Naive thymus-derived CD8-positive, alpha-beta T cell (primary cell): ENCODE measurements at places on chromosomes 6 and 20. TPM values are rescaled to one million over a fixed set of nuclear protein-coding genes. Genes with fewer than 3 reads are reported as not detected.

The NR2E1 gene
- not detected for total RNA-seq

The OPRM1 gene
- total RNA-seq, result not detected

The RIMS1 gene
- total RNA-seq, result not detected

The PAK5 gene
- total RNA-seq, result not detected

The SLC17A3 gene
- total RNA-seq, result not detected

The CYP39A1 gene
- not detected for total RNA-seq

The CDYL gene
- total RNA-seq, result 47.8 TPM

The GABRR1 gene
- total RNA-seq, result not detected

The ADTRP gene
- 5.0 TPM for total RNA-seq

DNA sequence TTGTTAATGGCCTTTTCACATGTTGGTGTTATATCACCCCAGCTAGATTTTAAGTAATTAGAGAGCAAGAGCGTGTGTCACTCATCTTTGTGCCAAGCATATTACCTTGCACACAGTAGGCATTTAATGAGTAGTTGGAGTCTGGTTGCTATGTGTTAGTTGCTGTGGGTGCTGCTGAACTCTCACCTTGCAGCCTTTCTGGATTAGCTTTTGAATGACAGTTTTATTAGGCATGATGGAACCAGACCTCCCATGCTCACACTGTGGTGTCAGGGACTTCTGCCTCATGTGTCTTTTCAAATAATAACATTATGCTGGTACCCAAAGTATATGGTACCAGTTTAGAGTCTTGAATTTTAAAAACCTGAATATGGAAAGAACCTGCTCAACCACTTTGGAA, 55.9 kb downstream of the TRAF3IP2 start:
- no peak for DNase-seq

DNA sequence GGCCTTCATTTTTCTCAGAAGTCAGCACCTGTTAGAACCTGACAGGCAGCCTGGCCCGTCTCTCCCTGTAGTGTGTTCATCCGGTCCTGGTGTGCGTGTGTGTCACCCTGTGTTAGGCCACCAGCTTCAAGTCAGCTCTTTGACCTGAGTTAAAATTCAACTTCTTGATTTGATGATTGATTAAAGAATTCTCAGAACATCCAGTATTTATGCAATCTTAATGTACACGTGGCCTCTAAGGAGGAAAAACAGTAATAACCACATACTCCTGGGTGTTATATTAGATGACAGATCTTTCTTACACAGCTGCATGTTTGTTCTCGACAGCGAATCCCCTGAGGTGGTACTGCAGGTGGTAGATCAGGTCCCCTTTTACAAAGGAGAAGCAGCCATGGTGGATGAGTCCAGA, 19.1 kb upstream of the TMEM217 start:
- no peak for DNase-seq

GRCh38 chr6:41536795-41537758, 9.1 kb upstream of the FOXP4 start:
- DNase-seq, result no peak

GRCh38 chr20:478949-479429, 16.7 kb upstream of the TBC1D20 start:
- peak; percentile 65 for DNase-seq

DNA sequence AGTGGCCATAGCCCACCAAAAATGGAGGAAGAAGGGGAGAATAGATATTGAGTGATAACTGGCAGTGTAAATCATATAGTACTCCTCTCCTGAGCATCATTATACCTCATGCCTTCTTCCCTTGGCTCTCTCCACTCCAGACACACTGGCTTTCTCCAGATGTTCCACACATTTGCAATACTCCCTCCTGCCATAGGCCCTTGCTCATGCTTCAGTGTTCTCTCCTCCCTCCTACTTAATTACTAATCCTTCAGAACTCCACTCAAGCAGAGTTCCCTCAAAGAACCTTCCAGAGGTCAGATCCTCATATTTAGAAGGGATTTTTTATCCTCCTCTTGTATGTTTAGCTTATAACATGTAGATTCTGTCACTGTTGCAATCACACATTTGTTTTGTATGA, 279.5 kb upstream of the SUPT3H start:
- DNase-seq, result no peak

DNA sequence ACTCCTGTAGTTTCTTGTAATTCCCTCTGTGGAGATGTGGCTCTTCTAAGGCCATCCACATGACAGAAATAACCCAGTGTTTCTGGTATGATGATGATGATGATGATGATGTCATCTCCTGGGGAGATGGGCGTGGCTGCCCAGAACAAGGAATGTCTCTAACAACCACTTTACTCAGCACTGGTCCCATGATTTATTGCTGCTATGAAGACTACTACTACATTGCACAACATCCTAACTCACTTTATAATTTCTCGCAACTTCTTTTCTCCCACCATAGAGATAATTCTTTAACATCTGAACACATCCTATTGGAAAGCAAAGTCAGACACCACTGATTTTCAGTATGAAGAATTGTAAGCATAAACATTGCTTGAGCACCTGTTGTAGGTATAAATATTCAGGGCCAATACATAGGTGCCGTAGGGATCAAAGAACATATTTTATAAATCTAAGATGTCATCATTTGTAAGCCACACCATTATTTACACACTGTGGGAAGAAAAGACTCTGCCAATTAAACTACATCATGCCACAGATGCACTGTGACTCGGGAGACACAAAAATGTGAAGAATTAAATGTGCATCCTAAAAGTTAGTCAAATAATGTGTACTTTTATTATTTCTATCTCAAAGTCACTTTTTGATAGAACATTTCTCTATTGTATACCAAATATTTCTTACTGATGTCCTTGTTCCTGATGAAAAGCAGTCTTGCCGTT, 6.4 kb downstream of the TPMT start:
- no peak for DNase-seq

- DNase-seq, result no peak
Measured at GRCh38 chr6:45795678-45796077, 220.0 kb downstream of the CLIC5 start.

GRCh38 chr6:67880939-67881705, 754.0 kb upstream of the ADGRB3 start:
- DNase-seq, result no peak

- no peak for DNase-seq
Measured at GRCh38 chr6:165055231-165055630, 254.2 kb downstream of the C6orf118 start.

DNA sequence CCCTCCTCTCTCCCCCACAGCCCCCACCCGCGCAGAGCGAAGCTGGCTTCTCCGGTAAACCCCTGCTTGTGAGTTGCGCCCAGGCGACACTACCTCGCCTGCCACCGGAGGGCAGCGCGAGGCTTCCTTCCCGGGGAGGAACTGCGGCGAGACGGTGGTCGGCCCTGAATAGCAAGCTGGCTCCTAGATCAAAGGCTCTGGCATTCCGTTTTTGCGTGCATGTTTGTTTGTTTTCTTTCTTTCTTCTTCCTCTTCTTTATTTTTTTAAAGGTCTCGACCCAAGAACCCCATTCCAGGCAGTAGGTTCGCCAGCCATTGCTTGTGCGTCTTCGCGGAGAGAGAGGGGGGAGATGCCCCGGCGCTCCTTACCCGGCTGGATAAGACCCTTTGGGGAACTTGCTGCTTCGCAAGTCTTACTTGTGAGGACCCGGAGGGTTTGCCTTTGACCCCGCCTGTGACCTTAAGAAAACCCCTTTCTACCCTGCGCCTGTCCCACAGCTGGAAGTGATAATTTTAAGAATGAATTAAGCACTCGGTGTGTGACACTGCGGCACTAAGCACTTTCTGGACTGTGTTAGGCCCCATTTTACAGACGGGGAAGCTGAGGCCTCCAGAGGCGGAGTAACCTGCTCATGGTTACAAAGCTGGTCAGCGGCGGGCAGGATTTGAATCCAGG, 92.7 kb upstream of the SIRPA start:
- peak; percentile 18 for DNase-seq

- DNase-seq, result no peak
Measured at GRCh38 chr20:38187517-38187916, 22.4 kb upstream of the TGM2 start.

GRCh38 chr6:158825951-158826306, 6.8 kb upstream of the EZR start:
- DNase-seq, result no peak

GRCh38 chr6:76120302-76120701, 47.8 kb upstream of the IMPG1 start:
- no peak for DNase-seq

DNA sequence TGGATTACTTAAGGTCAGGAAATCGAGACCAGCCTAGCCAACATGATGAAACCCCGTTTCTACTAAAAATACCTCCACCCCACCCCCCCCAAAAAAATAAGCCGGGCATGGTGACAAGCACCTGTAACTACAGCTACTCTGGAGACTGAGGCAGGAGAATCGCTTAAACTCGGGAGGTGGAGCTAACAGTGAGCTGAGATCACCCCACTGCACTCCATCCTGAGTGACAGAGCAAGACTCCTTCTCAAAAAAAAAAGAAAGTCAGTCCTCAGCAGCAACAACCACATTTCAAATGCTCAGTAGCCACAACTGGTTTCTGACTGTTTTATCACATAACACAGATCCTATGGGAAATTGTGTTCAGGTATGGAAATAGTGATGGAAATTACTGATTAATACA, 135.3 kb downstream of the HFE start:
- DNase-seq, result no peak

GRCh38 chr6:104087765-104088164, 772.0 kb downstream of the HACE1 start:
- no peak for DNase-seq
